ENCODE measurements at places on chromosomes 7 and 10.

- no peak for DNase-seq
Observed at GRCh38 chr10:103726637-103727036, 128.7 kb downstream of the SH3PXD2A start.

- no peak for DNase-seq
Observed at GRCh38 chr10:122191936-122192541, 79.1 kb upstream of the BTBD16 start.

DNA sequence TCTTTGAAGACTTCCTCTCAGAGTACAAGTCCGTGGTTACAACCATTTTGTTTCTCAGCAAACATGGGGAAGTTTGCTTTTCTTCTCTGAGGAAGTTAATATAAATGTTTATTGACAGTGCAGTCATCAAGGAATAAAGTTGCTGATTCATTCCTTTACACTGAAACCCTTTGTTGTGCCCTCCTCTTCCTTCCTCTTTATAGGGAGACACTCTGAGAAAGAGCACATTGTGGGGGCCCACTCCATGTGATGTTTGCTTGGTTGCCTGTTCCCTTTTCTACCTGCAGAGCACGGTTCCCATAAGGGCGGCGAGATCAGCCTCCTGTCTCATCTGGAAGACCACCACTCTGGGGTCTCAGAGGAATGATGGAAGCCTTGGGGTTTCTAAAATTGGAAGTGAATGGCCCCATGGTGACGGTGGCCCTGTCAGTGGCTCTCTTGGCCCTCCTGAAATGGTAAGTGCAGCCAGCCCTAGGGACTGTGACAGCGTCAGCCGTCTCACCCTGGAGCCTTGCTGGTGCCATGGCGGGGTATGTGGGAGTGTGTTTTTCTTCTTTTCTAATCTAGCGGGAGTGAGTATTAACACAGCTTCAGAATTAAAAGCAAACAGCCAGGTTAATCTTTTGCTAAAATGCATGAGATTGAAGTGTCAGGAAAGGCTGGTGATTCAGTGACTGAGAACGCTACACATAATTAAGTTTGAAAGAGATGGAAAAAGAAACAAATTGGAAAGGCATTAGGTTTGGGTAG lies at the start of gene TBXAS1:
TSS of gene TBXAS1 (plus strand) at position 240 of the 750 bp plus-strand sequence. CDS start at position 367, 127 bp downstream.
- peak; percentile 26 for DNase-seq

DNA sequence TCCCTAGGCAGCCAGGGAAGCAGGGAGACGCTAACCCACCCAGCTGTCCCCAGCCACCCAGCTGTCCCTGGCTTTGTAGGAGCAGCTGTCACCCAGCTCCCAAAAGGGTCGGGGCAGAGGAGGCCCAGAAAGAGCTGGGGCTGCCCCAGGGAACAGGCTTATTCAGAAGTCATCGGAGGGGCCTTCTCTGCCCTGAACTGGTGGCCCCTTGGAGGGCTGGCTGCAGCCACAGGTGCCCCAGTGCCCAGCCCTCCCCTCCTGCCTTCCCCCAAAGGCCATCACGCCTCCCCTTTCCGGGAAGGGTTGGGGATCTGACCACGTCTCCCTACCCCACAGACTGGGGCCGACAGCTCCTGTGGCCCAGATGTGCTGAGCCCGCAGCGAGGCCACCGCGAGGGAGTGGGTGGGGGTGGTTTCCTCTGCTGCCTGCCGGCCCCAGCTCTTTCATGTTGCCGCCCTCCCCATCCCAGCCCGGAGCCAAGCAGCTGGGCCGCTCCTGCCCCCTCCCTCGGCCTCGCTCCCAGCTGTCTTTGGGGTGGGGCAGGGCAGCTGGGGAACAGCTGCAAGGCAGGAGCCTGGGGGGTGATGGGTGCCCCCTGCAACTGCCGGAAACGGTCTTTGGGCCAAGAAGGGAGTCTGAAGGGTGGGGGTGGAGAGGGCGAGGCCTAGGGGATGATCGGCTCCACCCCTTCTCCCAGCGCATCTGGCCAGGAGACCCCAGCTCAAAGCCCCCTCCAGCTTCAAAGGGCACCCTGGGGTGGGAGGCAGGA lies 16.8 kb downstream of the TRIM8 start:
- DNase-seq, result peak; percentile 64

- no peak for DNase-seq
Observed at GRCh38 chr7:100398239-100398638, 25.0 kb downstream of the PILRA start.

GRCh38 chr7:44470135-44470479 lies 20.4 kb downstream of the NUDCD3 start:
- DNase-seq, result peak; percentile 79

GRCh38 chr10:90960355-90960814 lies 39.5 kb upstream of the ANKRD1 start:
- DNase-seq, result peak; percentile 94

DNA sequence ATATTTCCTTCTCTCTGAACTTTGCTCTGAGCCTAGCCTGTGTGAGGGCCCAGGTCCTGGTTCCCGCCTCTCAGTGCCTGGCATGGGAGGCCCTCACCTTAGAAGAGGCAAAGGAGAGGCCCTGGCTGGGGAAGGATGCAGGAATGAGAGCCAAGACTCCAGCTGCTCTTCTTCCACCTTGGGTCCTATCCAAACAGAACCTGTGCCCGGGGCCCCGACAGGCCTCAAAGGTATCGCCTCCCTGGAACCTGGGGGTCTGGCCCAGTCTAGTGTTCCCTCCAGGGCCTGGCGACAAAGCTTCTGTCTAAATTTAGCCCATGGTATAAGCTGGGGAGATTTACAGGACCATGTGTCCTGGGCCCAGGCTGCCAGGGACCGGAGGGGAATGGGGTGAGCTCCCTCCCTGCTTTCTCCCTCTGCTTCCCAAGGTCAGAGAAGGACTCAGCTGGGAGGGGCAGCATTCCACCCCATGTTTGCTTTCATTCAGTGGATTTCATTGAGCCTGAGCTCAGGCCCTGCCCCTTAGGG lies 12.0 kb upstream of the CRHR2 start:
- DNase-seq, result no peak

GRCh38 chr7:95686109-95686508 lies 86.2 kb upstream of the DYNC1I1 start:
- DNase-seq, result peak; percentile 73

DNA sequence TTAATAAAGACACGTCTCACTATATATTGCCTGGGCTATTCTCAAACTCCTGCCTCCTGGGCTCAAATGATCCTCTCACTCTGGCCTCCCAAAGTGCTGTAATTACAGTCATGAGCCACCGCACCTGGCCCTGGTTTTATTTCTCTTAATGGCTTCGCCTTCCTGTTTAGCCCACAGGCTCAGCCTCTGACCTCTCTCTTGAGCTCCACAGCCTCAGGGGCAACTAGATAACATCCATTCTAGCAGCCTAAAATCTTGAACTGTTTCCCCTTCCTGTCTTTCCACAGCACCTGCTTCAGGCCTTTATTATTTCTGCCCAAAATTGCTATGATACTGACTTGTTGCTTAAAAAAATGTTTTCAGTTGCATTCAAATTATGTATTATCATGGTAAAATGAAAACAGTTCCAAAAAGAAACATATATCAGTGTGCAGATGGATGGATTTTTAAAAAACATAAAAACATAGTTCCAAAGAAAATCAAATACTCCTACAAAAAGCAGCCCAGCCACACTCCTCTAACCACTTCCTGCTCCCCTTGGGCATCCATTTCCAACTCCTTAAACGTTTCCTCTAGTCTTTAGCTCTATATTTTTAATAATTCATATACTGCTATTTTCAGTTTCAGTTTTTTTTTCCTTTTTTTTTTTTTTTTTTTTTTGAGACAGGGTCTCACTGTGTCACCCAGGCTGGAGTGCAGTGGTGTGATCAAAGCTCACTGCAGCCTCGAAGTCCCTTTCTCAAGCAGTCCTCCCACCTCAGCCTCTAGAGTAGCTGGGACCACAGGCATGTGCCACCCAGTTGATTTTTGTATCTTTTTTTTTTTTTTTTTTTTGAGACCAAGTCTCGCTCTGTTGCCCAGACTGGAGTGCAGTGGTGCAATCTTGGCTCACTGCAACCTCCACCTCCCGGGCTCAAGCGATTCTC lies 5.1 kb upstream of the BAZ1B start:
- DNase-seq, result no peak

GRCh38 chr7:117411539-117411938 lies 15.8 kb downstream of the ASZ1 start:
- DNase-seq, result no peak

DNA sequence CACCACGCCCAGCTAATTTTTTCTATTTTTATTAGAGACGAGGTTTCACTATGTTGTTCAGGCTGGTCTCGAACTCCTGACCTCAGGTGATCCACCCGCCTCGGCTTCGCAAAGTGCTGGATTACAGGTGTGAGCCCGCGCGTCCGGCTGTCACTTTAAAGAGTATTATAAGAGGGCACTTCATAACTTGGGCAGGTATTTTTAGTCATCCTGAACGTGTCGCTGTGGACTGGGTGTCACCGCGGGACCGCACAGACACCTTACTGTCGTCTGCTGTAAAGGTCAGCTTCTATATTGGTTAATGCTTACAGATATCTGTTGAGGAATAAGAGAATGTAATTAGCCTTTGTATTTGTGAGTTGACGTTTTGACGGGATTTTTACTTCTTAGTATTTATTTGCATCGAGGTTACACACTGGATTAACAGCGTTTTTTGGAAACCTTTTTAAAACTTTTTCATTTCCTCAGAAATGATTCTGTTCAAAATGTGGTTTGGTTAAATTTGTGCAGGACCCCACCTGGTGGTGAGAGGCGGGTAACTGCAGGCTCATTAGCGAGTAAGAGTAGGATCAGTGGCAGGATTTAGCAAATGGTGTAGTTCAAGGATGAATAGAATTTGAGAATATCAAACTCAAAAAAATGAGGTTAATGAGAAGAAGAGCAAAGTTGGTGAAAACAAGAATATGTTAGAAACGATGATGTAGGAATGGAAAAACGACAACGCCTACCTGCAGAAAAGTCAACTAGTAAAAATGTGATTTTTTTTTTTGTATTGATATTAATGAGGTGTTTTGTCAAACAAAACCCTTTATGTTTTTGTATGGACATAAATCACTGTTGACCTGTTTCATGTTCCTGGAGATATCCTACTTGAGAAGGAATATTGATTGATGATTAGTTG lies 3.2 kb downstream of the DNAJB6 start:
- peak; percentile 68 for DNase-seq

- DNase-seq, result peak; percentile 73
Observed at GRCh38 chr10:99630433-99630832, 10.2 kb upstream of the SLC25A28 start.

DNA sequence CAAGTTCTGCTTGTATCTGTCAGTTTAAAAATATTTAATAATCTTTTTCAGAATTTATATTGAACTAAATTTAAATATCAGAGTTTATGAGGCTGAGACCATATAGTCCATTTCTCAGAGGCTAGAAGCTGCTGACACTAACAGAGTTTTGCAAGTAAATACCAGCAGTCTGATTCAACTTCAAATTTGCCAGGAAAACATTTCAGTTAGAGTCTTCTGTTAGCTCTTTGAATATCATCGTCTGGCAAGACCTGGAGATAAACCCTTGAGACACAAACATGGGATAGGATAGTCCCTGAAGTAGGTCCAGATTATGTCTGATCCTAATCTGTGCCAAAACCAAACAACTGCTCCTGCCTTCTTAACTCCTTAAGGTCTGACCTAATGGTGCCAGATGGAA lies 472.8 kb upstream of the STEAP1 start:
- no peak for DNase-seq

DNA sequence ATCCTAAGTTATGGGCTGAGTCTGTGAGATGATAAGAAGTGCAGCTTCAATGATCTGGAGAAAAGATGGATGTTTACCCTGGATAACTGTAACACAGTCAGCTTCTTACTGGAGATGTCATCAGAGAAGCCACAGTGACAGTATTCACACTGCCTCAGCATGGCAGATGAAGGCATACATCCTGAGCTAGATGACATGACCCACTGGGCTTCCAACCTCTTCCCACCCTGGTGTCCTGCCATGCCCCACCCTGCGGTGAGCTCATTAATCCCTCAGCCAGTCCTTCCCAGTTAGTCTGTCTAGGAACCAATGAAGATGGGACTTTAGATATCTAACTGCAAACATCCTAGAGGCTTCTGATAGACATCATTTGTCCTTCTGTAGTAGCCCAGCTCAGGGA lies 213.8 kb downstream of the TAX1BP1 start:
- DNase-seq, result no peak

GRCh38 chr7:132381742-132382472 lies 194.4 kb downstream of the PLXNA4 start:
- DNase-seq, result no peak

- DNase-seq, result no peak
Observed at GRCh38 chr7:7668706-7669105, 28.2 kb downstream of the UMAD1 start.

DNA sequence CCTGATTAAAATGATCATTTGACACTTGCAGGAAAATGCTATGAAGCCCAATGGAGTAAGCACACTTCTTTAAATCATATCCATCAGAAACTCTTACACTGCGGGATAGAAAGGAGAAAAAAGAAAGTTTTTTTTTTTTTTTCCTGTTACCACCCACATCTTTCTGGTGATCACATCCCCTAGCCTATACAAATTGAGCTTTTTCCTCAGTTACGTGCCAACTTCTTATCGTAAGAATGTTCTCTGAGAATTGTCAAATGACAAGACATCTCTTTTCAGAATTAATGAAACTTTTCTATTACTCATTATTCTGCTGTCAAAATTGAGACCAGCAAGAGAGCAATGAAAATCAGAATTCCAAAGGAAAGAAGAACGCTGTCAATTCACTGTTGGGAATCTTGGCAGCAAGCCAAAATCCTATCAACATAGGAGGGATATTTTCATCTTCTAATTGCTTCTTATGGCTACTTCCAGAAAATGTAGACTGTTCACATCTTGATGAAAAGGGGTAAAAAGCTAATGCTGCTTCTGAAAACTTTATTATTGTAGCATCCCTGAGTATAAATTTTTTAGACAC lies 179.5 kb downstream of the ADAM12 start:
- DNase-seq, result no peak

- no peak for DNase-seq
Observed at GRCh38 chr10:786633-787474, 97.4 kb upstream of the DIP2C start.

- DNase-seq, result no peak
Observed at GRCh38 chr10:61098966-61099365, 155.0 kb upstream of the RHOBTB1 start.

- no peak for DNase-seq
Observed at GRCh38 chr7:106451171-106451570, 166.4 kb upstream of the NAMPT start.

DNA sequence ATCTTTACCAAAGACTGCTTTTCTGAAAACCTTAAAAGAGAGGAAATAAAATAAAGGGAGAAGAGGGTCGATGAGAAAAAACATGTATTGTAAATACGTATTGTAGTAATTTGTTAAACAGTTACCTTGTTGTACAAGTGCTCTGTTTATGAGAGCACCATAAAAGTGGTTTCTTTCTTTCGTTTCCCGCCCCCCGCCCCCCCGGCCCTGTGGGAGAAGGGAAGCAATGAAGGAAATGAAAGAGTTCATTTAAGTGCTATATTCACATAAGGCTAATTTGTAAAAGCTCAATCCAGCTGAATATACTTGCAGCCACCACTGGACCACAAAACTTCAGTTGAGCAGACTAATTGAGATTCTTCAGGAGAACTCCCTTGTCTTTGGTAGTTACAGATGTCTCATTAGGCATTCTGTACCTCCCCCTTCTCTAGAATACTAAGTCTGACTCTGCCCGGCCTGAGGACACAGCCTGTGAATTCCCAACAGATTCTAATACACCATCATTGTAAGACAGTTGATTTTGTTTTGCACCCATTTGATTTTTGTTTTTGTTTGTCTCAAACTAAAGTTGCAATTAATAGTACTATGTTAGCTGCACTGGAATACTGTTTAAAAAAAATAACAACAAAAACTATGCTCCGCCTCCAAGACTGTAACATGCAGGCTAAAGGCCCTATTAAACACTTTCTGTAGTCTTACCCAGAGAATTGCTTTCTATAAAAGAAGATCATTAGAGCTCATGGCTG lies 124.9 kb downstream of the ARHGAP12 start:
- DNase-seq, result no peak

- DNase-seq, result no peak
Observed at GRCh38 chr10:63421591-63421990, 44.2 kb downstream of the JMJD1C start.
